ENCODE measurements at places on chromosomes 16 and 17.
A peak's percentile ranks its signal among the peaks of the same experiment; 100 is the strongest.

- no peak for DNase-seq
Observed at GRCh38 chr16:14043278-14043677, 27.8 kb upstream of the MRTFB start.

- DNase-seq, result no peak
Observed at GRCh38 chr16:53224951-53225533, 170.3 kb downstream of the CHD9 start.

DNA sequence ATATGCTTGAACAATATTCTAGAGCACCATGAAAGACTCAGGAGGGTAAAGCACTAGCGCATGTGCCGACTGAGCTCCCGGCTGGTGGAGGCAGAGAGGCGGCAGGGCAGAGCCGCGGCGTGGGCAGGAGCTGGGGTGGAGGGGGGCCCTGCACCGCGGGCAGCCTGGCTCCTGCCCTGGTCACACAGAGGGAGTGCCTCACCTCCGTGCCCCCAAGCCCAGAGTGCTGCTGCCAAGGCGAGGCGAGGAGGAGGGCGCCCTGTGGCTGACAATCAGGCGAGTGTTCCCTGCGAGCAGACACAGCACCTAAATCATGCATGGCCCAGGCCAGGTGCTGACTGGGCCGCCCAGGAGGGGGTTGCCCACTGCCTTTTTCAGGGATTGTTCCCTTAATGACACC is 105.8 kb upstream of the TNRC6C start:
- no peak for DNase-seq

- DNase-seq, result peak; percentile 51
Observed at GRCh38 chr17:17613708-17614114, 22.2 kb upstream of the PEMT start.

- DNase-seq, result no peak
Observed at GRCh38 chr16:72517154-72517553, 345.2 kb upstream of the PMFBP1 start.

DNA sequence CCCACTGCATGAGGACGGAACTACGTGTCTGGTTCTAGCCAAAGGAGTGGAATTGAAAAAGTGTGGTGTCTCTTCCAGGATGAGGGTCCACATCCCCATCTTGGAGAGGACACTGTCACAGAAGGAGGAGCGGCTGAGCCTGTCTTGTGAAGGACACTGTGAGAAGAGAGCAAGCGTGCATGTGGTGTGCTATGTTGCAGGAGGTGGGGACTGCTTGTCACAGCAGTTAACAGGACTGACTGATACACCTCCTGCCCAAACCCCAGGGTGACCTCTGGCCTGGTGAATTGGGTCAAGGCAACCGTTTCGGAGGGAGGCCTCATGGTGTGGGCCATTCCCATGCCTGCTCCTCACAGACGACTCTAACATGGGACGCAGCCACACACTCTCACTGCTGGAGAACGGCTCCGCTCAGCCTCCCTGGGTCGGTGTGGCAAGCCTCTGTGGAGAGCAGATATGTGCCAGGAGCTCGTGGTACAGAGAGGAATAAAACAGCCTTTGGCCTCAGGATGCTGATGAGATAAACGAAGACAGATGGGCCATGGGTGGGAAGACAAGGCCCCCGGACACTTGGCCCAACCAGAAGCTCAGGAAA is 56.4 kb upstream of the RBFOX3 start:
- DNase-seq, result no peak

DNA sequence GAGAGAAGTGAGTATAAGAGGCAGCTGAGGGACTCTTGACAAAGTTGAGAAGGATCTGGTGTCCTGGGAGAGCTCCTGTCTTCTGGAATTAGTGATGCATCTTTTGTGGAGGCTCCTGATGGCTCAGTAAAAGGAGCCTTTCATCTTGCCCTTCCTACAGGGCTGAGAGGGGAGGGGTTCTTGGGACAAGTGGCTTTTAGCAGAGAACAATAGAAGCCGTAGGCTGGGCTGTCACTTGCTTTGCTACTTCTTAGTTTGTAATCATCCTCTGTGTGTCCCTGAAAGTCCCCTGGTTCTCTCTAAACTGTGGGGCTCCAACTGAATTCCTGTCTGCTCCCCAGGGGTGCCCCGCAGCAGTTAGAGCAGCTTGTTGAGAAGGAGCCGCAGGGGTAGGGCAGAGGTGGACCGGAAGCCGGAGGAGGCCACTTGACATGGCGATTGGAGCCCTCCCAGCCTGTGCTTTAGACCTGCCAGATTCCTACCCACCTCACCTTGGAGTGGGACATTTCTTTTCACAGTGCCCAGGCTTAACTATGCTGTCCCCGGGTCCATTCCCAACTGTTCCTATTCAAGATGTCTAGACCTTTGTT is 85.1 kb downstream of the PRKCA start:
- DNase-seq, result no peak

DNA sequence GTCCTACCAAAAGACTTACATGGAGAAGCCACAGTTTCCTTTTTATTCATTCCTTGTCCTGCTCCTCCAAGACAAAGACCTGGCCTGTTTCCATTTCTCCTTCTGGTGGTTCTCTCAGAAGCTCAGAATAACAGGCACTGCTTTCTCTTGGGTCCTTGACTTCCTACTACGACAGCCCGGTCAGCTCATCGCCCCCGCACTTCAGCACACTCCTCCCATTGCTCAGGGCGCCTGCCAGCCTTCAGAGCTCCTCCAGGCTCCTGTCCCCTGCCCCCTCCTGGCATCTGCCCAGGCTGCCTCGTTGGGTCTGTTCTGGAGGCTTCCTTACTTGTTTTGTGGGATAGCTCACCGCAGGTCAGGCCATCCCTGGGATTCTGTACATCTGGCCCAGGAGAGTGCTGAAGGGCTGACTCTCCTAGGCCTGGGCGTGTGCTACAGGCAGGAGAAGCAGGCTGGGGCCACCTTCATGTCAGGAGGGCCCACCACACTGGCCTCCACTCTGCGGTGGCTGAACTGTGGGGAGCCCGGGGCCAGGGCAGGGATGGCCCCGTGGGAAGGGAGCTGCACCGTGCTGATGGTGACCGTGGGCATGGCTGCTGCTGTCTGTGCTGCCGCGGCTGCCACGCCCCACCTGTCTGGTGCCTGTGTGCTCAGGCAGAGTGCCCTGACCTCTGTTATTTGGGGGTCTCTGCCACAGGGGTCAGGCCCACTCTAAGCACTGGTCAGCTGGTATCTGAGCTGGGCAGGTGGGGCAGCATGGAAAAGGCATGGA is 17.7 kb downstream of the TCF25 start:
- no peak for DNase-seq
